A549 treated with AZD2906 at 1 μM for 4 hours (cell line): ENCODE measurements at places on chromosomes 5 and 9. TPM values are rescaled to one million over a fixed set of nuclear protein-coding genes. Genes with fewer than 3 reads are reported as not detected.

Gene TTLL11
- 3.7 to 5.4 TPM (median 4.6 TPM) in 5 replicates for total RNA-seq

Gene MZB1
- total RNA-seq, result 0.07 to 0.11 TPM (median 0.09 TPM) in 3 of 5 replicates, not detected in the others

Gene AQP7
- total RNA-seq, result 0.25 to 0.53 TPM (median 0.32 TPM) in 5 replicates

Gene NUTM2G
- total RNA-seq, result not detected in 5 replicates

Gene CHSY3
- total RNA-seq, result 0.06 to 0.09 TPM (median 0.07 TPM) in 5 replicates

Gene ADAMTS16
- total RNA-seq, result 1.3 to 2.8 TPM (median 1.4 TPM) in 5 replicates

Gene FYB1
- 11.5 to 16.1 TPM (median 13.4 TPM) in 5 replicates for total RNA-seq

Gene DBN1
- total RNA-seq, result 54.9 to 72.4 TPM (median 65.5 TPM) in 5 replicates

Gene RASEF
- total RNA-seq, result 6.2 to 6.8 TPM (median 6.6 TPM) in 5 replicates

Gene SWI5
- 36.5 to 45.8 TPM (median 43.0 TPM) in 5 replicates for total RNA-seq

Gene CACFD1
- 4.2 to 5.3 TPM (median 4.5 TPM) in 5 replicates for total RNA-seq

Gene MLANA
- total RNA-seq, result not detected in 5 replicates

Gene SOHLH1
- 0.05 to 0.08 TPM (median 0.05 TPM) in 3 of 5 replicates, not detected in the others for total RNA-seq

Gene CENPH
- 26.3 to 30.6 TPM (median 27.4 TPM) in 5 replicates for total RNA-seq

Gene TOR2A
- 12.0 to 18.9 TPM (median 16.7 TPM) in 5 replicates for total RNA-seq

Gene WNK2
- total RNA-seq, result 4.2 to 7.8 TPM (median 6.0 TPM) in 5 replicates

Gene PTGER4
- total RNA-seq, result 5.6 to 7.9 TPM (median 6.7 TPM) in 5 replicates

Gene FER
- 3.3 to 5.7 TPM (median 4.9 TPM) in 5 replicates for total RNA-seq

Gene DBH
- total RNA-seq, result not detected in 5 replicates

Gene KIAA0825
- 0.52 to 0.60 TPM (median 0.53 TPM) in 5 replicates for total RNA-seq

Gene CDH6
- 0.07 to 0.11 TPM (median 0.07 TPM) in 4 of 5 replicates, not detected in the other for total RNA-seq

Gene CER1
- total RNA-seq, result not detected in 5 replicates

Gene ACTBL2
- 0.06 to 0.07 TPM in 2 of 5 replicates, not detected in the others for total RNA-seq

Gene RXRA
- 27.7 to 38.0 TPM (median 32.3 TPM) in 5 replicates for total RNA-seq

Gene GABRA6
- not detected in 5 replicates for total RNA-seq

Gene ENC1
- 3.3 to 4.4 TPM (median 3.6 TPM) in 5 replicates for total RNA-seq

Gene RNF180
- total RNA-seq, result 0.18 to 0.38 TPM (median 0.29 TPM) in 5 replicates

Gene KIF12
- 1.3 to 1.9 TPM (median 1.5 TPM) in 5 replicates for total RNA-seq

Gene GHR
- total RNA-seq, result 0.02 to 0.05 TPM (median 0.02 TPM) in 5 replicates

Gene CNTNAP3
- total RNA-seq, result 8.0 to 10.7 TPM (median 8.8 TPM) in 5 replicates

Gene ALDOB
- total RNA-seq, result not detected in 5 replicates
